NCI-H1105 (cell line): ENCODE measurements at places on chromosomes 4 and X.

GRCh38 chr4:53592122-53592521 lies 836 bp upstream of the LNX1 start:
- DNase-seq, result no peak

GRCh38 chr4:38306482-38307071 lies 346.4 kb downstream of the PTTG2 start:
- no peak for DNase-seq

GRCh38 chr4:1463088-1463926 lies 57.1 kb upstream of the NKX1-1 start:
- DNase-seq, result no peak

- DNase-seq, result no peak
These were observed 68.3 kb upstream of the PRPS1 start for GRCh38 chrX:107560041-107560440.

DNA sequence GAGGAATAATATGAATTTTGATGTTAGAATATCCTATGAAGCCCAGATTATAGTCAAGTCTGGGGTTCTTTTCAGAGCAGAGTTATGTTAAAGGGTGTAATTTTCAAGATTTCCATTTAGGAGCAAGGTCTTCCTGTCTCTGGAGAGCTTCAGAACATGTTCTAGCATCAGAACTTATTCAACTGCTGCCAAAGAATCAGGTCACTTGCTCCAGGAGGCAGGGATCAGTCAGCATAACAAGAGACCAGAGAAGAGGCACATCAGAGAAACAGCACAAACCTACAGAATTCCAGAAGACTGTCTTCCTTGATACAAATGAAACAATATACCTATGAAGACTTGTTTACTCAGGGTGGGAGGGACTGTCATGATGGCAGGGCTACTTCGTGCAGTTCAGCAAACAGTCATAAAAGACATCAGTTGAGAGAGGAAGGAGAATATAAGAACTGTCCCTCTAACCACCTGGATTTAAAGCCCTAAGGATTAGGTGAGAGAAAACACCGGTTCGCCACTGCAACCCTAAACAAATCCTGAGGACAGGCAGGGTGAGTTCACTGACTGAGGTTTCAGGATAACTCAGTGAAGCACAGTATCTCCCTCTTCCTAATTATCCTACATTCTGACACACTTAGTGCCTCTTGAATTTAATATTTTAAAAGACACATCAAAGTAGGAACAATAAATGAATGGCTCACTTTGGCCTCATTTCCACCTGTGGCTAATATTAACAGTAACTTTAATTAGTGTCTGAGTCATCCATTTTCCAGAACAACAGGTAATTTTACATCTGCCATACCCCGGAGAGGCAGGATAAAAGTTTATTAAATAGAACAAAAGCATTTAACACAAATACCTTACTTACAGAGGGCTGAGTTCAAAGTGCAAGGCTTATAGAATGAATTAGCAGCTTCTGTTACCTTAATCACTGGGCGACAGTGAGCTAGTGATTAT lies 93.0 kb downstream of the HDAC8 start:
- no peak for DNase-seq

DNA sequence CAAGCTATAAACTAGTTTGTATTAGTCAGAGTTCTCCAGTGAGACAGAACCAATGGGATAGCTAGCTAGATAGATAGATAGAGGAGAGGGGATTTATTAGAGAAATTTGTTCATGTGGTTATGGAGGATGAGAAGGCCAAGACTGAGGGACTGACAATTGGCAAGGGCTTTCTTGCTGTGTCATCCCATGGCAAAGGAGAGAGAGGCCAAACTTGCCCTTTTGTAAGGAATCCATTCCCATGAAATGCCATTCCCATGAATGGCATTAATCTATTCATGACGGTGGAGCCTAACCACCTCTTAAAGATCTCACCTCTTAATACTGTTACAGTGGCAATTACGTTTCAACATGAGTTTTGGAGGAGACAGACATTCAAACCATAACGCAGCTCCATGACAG lies 58.1 kb downstream of the LINC00632 start:
- no peak for DNase-seq

- DNase-seq, result no peak
These were observed 238.4 kb upstream of the TAPT1 start for GRCh38 chr4:16464651-16465050.

GRCh38 chr4:38055566-38055965 lies 95.4 kb downstream of the PTTG2 start:
- DNase-seq, result no peak

- DNase-seq, result no peak
These were observed 17.6 kb upstream of the HS3ST1 start for GRCh38 chr4:11446155-11446811.

DNA sequence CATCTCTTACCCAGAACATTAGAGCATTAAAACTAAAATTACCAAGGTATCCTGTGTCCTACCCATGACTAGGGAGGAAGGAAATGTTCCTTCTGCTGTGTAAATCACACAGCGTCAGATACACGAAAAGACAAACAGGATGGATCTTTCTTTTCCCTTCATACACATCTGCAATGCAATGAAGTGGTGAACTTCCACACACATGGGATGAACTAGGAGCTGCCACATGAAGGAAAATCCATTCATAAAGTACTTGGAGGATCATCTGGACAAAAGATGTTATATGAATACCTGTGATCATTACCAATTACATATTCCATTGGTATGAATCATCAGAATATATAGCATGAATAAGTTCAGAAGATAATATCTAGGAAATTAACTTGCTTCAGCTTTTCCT lies 46.2 kb downstream of the LDB2 start:
- DNase-seq, result no peak

GRCh38 chrX:6852869-6853268 lies 294.6 kb upstream of the STS start:
- peak; percentile 0 for DNase-seq

DNA sequence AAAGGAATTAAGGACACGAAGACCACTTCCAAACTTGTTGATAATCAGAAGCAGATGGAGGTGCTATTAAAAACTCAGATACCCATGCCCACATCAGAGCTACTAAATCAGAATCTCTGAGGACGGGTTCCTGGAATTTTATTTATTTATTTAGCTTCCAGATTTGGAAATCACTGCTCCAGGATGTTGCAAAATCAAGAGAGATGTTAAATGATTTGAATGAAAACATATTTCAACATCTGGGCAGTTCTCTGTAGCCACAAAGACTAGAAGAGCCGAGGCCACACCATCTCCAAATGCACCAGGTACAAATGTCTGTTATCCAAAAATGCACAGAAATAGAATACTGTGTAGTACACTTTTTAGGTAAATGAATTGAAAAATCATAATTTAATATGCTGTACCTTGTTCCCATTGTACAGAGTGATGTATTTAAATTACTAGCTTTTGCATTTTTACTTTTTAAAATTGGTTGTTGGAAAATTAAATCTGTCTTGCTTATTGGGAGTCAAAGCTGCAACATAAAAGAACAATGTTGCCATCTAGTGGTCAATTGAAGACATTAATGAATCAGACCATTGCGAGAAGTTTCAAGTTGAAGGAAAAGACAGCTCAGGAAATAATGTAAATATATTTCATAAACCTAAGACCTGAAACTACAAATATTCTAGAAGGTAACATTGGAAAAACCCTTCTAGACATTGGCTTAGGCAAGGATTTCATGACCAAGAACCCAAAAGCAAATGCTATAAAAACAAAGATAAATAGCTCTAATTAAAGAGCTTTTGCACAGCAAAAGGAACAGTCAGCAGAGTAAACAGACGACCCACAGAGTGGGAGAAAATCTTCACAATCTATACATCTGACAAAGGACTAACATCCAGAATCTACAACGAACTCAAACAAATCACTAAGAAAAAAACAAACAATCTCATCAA lies 151.3 kb upstream of the TTC29 start:
- DNase-seq, result no peak

- DNase-seq, result no peak
These were observed 314.1 kb downstream of the STK32B start for GRCh38 chr4:5365071-5366008.
